Thoracic aorta endothelial cell (primary cell): ENCODE measurements at places on chromosomes 3 and 15. TPM values are rescaled to one million over a fixed set of nuclear protein-coding genes. Genes with fewer than 3 reads are reported as not detected.

The PARP16 gene
- 3.1 and 4.2 TPM in 2 replicates for total RNA-seq

The CHAC1 gene
- total RNA-seq: 3.7 and 5.1 TPM in 2 replicates

The PLCD1 gene
- 18.0 and 22.3 TPM in 2 replicates for total RNA-seq

The MCF2L2 gene
- 0.53 and 0.86 TPM in 2 replicates for total RNA-seq

The ANAPC13 gene
- total RNA-seq: 63.9 and 89.4 TPM in 2 replicates

The MASP1 gene
- 0.14 and 0.27 TPM in 2 replicates for total RNA-seq

The EBLN2 gene
- total RNA-seq: 12.3 and 12.4 TPM in 2 replicates

The KCNMB2 gene
- not detected in 2 replicates for total RNA-seq

The RGMA gene
- 0.14 TPM in 1 of 2 replicates, not detected in the other for total RNA-seq

The FMN1 gene
- total RNA-seq: under 0.01 TPM in 2 replicates

The PLCH1 gene
- 0.14 and 0.27 TPM in 2 replicates for total RNA-seq

The FOXB1 gene
- not detected in 2 replicates for total RNA-seq

The POLG gene
- 76.1 and 91.8 TPM in 2 replicates for total RNA-seq

The CEP63 gene
- total RNA-seq: 17.6 and 21.8 TPM in 2 replicates

The GPR176 gene
- total RNA-seq: 46.4 and 71.3 TPM in 2 replicates

The RNF13 gene
- 50.4 and 57.6 TPM in 2 replicates for total RNA-seq

The TSPAN3 gene
- 261 and 343 TPM in 2 replicates for total RNA-seq

The TP63 gene
- not detected in 2 replicates for total RNA-seq

The ACY1 gene
- total RNA-seq: 8.0 and 11.2 TPM in 2 replicates

The AGTR1 gene
- total RNA-seq: not detected in 2 replicates

The ENTPD3 gene
- total RNA-seq: 0.07 and 0.13 TPM in 2 replicates

The NGRN gene
- total RNA-seq: 50.1 and 58.4 TPM in 2 replicates

The GOLGA8S gene
- total RNA-seq: under 0.01 and 0.07 TPM in 2 replicates

The ZMYND10 gene
- total RNA-seq: 0.07 and 0.13 TPM in 2 replicates

The C3orf70 gene
- 2.9 and 5.2 TPM in 2 replicates for total RNA-seq

The IGDCC3 gene
- not detected in 2 replicates for total RNA-seq

The ONECUT1 gene
- not detected in 2 replicates for total RNA-seq

The HCLS1 gene
- total RNA-seq: 43.8 and 55.7 TPM in 2 replicates

The GPR62 gene
- 0.07 TPM in 1 of 2 replicates, not detected in the other for total RNA-seq

The CAMK1 gene
- 35.9 and 43.8 TPM in 2 replicates for total RNA-seq
